SW480 (cell line): ENCODE measurements at places on chromosomes 6 and 20.
A peak's percentile ranks its signal among the peaks of the same experiment; 100 is the strongest.

DNA sequence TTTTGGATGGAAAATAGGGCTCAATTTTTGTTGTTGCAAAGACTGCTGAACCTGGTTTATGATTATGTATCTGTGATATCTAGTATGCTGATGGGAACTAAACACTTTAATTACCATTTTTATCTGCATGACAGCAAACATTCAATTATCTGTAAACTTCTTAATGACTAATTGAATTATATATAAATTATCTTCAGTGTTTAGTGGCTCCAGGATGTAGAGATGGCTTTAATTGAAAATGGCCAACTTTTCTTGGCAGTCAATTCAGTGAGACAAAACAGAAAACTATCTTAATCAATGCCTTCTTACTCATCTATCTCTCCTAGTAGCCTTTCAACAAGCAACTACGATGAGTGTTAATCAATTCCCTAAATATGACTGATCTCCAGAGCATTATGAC lies 591.3 kb downstream of the HACE1 start:
- no peak for DNase-seq

DNA sequence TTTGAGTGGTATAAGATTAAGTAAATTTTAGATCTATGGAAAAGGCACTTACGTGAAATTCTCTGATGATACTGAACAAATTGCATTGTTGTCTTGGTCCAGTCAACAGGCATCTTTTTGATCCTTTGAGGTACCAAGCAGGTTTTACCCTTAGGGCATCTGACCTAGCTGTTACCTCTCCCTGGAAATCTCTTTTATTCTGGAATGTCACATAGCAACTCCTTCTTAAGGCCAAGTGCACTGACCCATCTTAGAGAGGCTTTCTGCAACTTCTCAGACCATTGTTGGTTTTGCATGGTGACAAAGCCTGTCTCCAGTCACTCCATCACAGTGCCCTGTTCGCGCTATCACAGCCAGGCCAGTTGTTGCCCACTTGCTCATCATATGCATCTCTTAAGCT lies 42.0 kb downstream of the TPD52L1 start:
- DNase-seq: no peak

DNA sequence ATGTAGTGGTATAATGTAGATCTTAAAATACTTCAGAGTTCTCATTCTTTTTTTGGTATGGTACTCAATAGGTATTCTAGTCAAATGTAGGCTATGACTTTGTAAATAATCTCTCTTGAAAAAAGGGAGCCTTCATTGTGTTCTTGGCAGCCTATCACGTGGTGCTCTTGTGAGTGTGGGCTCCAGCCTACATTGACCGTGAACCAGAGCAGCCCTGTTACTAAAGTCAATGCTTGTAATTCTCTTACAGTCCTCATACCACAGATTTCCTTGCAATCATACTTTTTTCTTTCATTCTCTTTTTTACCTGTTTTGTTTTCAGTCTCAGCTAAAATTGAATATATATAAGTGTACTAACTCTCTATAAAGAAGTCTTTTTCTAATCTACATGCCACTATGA lies 31.1 kb downstream of the ARID1B start:
- no peak for DNase-seq

DNA sequence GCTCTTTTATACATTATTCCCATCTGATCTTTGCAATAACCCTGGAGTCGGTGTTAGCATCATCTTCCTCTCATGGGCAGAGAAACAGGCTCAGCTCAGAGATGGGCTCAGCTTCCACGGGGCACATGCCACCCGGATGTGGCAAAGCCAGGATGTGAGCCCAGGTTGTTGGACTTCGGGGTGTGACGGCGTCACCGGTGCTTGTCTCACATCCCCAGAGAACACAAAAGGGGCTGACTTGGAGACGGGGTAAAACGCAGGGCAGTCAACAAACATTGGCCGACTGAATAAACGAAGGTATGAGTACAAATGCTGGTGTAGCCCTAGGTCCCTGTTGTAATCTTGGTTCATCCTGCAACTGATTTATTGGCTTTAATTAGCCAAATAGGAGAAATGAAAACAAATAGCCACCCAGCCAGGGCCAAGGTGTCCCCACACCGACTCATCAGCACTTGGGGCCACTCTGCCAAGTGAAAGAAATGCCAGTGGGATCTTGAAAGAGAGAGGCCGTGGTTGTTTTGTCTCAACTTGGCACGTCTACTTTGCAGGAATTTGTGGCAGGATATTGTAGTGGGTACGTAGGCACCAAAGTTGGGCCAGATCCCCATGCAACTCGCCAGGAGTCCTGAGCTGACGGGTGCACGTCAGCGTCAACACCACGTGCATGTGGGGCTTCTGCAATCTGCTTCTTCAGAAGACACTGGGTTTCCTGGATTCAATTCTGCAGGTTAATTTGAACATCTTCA lies 42.8 kb downstream of the APCDD1L start:
- DNase-seq: no peak

DNA sequence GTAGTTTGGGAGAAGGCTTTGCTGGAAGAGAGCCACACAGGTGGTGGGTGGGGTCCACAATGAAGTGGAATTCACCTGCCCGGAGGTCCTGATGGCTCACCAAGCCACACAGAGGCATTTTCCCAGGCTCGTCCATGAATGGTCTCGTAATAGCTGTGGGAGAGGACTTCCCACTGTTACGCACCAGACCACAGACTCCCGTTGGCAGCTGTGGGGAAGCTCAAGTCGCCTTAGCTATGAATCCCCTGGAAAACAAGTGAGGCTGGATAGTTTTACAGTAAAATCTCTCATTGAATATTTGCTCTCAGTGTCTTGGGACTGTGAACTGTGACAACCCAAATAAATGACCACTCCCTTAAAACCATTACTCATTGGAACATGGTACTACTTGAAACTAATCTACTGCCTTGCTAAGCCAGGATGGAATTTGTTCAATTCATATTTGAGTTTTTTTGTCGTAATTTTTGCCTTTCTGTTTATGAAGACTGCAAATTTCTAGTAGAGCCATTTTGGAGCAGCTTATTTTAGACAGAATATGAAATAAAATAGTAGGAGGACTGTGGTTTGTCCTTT lies 79.4 kb downstream of the JAG1 start:
- peak; percentile 52 for DNase-seq

DNA sequence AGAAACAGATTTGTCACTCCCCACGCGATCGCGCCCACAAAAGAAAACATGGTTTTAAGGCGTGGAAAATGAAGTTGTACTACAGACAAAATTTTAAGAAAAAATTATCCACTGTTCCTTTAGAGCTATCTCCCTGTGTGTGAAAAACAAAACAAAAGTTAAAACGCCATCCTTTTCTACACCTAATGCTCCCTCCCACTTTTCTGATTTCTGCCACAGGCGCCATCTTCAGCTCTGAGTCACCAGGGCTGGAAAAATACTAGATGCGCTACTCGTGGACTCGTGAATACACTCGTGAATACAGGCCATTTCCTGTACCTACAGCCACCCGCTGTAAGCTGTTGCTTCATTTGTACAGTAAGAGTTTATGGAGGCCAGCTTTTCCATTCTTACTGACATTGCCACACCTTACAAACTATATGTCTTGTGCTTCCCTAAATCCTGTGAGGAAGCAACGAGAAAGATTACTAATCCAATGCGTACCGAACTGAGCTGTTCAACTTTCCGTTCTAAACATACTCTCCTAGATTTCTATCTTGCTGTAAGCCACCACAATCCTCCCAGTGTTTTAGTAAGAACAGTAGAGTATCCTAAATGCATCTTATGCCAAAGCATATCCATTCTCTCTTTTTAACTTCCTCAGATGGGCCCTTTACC lies 773 bp upstream of the AHI1 start:
- peak; percentile 79 for DNase-seq

GRCh38 chr6:119620846-119621555 lies 271.4 kb upstream of the MAN1A1 start:
- peak; percentile 70 for DNase-seq

- DNase-seq: peak; percentile 21
These were observed 38.1 kb upstream of the HLA-E start for GRCh38 chr6:30450909-30451841.

DNA sequence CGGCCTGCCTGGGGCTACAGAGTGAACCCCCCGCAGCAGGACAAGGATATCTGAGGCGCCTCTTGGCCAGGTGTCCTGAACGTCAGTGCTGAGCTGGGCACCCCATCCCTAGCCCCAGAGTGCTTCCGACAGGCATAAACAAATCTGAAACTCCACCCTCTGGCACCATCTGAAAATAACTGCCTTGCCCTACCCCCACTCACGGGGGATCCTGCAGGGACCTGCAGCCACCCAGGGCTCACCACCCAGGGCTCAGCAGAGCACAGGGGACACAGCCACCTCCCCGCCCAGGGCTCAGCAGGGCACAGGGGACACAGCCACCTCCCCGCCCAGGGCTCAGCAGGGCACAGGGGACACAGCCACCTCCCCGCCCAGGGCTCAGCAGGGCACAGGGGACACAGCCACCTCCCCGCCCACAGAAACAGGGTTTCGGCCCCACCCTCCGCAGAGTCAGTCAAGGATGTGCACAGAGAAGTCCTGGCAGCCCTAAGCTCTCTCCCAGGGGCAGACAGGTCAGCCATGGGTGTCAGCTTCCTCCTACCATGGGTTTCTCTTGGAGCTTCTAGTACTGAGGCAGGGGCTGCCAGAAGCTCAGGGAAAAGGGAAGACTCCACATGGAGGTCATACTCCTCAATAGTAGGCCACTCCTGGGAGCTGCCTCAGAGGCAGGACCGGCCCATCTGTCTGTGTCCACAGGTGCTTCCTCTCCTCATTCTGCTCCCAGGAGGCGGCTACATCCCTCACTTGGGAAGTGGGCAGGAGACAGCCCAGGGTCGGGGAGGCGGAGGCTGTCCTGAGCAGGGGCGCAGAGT lies 4.6 kb downstream of the UCKL1 start:
- DNase-seq: no peak

DNA sequence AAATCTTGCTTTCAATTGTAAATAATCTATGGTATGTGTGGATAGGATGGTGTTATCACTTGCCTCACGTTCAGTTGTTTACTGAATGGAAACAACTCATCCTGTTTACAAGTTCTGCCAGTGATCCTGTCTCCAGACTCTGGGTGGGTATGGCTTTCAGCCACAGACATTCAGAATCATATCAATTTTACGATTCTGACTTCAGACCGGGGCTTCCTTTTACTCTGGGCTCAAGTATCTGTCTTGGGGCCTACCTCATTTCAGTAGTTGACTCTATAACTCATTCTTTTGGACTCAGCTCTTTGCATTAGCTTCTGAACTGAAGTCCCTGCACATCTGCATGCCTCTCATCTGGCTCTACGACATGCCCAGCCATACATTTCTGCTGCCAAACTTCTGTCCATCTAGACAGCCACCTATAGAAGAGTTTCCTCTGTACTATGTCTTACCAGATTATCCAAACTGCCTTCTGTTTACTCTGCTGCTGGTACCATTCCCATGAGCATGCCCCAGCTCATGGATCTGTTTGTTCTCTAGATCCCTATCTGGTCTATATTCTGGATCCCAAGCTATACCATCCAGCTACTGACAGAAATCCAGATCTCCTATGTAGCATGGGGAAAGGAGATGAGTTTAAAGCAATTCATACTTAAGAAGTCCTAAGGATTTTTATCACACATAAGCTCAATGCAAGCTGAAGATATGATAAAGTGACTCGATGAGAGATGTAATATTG lies 34.3 kb downstream of the FYN start:
- DNase-seq: no peak

DNA sequence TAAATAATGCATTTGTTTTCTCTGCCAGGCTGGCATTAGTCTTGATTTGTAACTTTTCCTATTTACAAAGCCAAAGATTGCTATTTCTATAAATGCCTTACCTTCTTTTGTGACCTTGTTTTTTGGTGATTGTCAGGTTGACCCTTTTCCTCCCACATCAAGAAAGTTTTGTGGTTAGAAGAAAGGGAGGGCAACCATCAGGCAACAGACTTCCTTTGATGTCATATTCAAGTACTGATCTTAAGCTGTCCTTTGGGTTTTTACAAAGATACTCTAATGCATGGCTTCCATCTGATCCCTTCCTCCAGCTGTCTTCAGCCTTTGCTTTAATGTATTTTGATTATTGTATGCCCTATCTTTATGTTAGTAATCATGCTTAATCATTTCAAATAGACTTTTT lies 23.9 kb downstream of the RNF217 start:
- peak; percentile 17 for DNase-seq

GRCh38 chr6:66336176-66336575 lies 629.1 kb upstream of the EYS start:
- DNase-seq: no peak

DNA sequence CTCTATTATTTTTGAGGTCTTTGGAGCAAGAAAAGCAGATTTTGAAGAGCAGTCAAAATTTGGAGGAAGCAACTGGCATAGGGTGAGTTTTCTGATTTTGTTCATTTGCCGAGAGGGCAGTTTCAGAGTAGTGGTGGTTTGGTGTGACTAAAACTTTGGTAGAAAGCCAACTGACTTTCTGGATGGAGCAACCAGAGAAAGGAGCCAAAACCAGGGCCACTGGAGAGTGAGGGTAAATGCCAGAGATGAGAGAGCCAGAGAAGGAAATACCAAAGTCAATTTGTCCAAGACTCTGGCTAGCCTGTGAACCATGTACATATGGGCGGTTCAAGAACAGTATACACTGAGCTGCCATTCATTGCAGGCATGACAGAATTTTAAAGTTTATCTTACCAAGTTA lies 40.5 kb upstream of the ZBTB24 start:
- DNase-seq: no peak
